Hematopoietic multipotent progenitor cell treated with erythropoietin and hydrocortisone succinate and interleukin-3 and kit ligand, for 15 days (in vitro differentiated cells): ENCODE measurements at places on chromosomes 6 and 20.

DNA sequence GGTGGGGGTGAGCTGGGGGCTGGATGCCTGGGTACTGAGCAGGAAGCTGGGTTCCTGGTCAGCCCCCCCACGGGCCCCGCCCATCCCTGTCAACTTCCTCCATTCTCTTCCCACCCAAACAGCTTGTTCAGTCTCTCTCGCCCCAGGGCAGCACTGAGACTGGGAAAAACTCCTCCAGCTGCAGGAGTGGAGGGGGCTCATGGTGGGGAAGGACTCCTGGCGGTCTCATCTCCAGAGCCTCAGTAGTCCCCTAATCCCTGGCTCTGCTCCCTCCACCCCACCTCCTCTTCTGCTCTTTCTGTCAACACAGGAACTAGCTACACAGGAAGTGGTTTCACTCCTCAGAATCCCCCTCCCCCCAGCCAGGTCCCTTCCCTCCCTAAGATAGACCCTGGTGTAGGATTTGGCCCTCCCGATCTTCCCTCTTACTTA lies at the start of gene GPSM3:
TSS of gene GPSM3 (minus strand) at position 36 of the 432 bp plus-strand sequence. CDS start 130 bp downstream, outside the sequence.
- no peak for DNase-seq

DNA sequence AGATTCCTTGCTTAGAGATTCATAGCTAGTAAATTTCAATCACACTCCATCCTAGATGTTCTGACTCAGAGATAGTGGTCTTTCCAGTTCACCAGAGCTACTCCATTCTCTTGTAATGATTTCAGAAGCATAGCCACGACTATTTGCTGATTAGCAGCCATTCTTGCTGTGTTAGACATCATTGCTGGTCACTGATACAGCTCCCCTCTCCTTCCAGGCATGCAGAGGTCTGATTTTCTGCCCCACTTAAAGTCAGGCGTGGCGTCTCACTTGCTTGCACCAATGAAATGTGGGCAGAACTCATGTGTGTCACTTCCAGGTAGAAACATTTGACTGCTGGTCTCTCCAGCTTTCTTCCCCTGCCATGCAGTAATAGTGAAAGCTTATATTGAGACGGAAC lies 168.9 kb upstream of the JARID2 start:
- DNase-seq: no peak

DNA sequence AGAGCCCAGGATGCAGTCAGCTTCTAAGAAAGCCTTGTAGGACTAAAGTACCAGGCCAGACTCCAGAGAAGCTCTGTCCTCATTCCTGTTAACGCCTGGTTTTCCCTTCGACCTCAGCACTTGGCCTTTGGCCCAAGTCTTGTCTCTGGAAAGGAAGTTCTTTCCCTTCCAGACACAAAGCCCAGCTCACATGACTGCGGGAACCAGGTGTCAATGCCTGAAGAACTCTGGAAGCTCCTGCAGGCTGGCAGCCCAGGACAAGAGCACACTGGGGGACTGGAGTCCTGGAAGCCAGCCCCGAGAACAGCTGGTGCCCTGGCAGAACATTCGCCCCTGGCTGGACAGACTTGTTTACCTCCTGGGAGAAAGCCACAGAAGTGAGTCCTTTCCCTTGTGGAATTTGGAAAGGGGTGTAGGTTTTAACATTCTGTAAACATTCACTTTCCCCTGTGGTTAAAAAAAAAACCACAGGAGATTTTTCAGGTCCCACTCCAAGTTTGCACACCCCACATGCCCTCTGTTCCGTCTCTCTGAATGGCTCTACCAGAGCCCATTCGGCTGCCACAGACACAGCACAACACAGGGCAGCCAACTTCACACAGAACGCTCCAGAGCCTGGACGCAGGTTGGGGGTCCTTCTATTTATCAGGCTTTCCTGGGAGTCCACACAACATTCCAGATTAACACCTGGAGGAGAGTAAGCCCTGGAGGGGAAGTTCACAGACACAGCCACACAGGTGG lies 18.1 kb downstream of the ACSS1 start:
- peak; percentile 12 for DNase-seq

GRCh38 chr6:105097288-105097687 lies 82.5 kb downstream of the POPDC3 start:
- DNase-seq: no peak

DNA sequence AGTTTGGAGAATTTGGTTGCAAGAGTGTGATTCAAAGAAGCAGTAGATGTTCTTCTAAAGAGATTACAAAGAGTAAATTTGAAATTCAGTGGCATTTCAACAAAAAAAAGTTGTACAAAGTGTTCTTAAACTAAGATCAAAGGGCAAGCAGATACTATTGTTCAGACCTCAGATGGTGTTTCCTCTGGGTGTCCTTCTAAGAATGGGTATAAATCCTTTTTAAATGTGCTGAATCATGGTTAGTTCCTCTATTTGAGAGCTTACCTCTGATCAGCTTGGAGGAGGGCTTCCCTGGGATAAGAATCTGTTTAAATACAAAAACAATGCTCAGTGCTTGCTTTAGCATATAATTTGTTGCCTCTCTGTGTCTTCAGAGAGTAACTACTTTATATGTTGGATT lies 6.3 kb downstream of the BMP6 start:
- DNase-seq: no peak

DNA sequence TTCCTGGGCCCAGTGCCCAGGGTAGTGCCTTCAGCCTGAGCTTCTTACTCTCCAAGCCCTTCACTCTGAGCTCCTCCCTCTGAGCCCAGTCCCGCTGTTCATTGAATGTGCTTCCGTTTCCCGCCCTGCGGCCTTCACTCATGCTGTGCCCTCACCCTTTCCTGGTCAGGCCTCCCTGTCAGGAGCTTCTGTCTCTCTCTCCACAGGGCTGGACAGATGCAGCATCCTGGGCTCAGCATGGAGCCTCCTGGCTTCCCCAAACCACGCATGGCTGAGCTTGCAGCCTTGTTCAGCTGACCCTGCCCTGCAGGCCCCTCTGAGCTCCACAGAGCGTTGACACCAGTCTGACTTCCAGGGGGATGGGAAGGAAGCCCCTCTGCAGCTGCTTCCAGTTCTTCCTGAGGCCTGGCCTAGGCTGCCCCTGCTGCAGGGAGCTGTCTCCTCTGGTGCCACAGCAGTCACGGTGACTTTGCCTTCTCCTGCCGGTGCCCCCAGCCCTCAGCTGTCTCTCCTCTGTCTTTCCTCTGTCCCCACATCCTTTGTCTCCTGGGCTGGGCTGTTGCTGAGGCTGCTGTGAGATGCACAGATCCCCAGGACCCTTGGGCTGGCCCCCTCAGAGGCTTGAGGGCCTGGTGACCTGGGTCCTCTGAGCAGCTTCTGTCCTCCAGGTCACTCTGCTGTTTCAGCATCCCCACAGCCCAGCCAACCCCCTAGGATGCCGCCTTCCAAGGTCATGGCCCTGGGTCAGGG lies 7.9 kb upstream of the MYT1 start:
- DNase-seq: no peak

DNA sequence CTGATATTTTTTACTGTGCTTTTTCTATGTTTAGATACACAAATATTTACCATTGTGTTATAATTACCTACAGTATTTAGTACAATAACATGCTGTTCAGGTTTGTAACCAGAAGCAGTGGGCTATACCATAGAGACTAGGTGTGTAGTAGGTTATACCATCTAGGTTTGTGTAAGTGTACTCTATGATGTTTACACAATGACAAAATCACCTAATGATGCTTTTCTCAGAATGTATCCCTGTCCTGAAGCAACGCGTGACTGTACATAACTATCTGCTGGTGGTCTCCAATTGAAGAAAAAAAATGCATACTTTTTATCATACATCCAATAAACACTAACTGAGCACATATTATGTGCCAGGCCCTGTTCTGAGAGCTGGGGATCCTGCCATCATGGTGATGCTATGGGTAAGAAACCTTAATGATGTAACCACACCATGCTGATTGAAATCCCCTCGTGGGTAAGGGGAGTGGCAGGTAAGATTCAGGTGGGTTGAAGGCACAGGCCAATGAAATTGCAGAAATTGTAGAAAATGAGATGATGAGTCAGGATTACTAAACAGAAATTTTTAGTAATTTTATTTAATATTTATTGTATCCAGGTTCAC lies 76.8 kb downstream of the FYN start:
- DNase-seq: no peak

DNA sequence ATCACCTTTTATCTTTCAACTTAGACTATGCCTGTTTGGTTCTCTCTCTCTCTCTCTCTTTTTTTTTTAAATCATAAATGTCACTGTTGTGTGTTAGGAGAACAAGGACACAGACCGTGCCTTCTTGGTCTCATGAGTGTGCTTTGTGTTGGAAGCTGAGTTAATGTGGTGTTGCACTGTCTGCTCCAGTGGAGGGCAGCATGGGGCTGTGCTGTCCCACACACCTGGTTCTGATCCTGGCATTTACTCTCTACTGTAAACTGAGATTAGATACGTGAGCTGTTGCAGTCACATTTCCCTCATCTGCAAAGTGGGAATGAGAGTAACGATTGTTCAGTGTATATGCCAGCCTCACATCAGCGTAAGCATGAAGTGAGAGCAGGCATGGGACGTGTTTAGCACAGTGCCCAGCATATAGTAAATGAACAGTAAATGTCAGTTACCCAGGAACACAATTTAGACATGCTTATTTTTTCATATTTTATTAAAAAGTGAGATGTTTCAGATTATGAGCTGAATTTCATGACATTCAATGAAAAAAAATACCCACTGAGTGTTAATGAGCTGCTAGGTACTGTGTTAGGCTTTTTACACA lies 161.1 kb downstream of the FARS2 start:
- DNase-seq: peak; percentile 24
